ENCODE measurements at places on chromosomes 2 and 18. TPM values are rescaled to one million over a fixed set of nuclear protein-coding genes. Genes with fewer than 3 reads are reported as not detected.

DNA sequence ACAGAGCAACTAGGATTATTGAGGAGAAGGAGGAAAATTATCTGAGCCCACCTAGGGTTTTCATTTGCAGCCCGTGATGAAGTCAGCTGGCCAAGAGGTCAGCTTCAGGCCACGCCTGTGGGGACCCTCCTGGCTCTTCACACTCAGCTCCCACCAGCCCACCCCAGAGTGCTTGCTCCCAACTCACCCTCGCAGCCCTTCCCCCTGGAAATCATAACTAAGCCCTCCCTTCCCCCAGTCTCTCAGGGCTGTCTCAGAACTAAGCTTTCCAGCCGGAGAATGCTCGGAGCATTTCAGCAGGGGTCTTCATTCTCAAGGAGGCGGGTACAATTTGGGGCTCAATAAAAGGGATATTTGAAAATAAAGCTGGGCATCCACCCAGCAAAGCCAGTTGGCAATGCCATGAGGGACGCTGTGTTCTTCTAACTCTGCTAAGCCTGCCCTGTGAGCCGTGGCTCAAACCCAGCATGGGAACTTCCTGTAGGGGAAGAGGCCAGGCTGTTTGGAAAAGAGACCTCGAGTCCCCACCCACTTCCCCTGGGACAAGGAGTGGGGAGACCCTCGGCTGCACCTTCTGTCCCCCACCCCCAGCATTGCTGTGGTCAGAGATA is 194.9 kb downstream of the CTIF start:
- no peak for DNase-seq

DNA sequence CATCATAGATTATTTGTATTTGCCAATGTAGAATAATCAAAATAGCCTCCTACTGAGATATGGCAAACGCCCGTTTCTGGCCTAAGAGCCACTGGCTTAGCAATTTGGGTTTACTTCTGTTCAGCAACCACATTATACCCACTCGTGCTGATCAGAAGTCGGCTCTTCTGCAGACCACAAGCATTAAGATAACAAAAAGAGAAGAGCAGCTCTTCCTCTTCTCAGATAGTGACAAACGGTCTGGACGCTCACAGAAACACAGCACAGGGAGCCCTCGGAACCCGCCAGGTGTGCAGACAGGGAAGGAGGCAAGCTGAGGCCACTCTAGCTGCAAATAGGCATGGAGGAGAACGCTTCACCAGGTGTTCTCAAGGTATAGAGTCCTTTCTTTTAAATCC is 164.0 kb downstream of the HDAC4 start:
- DNase-seq = no peak

The KIF1A gene
- 1.6 TPM for total RNA-seq

- no peak for DNase-seq
These were observed 341.0 kb downstream of the MEIS1 start for GRCh38 chr2:66775730-66776422.

The TTN gene
- total RNA-seq = 0.83 TPM

The PER2 gene
- total RNA-seq = 12.9 TPM

DNA sequence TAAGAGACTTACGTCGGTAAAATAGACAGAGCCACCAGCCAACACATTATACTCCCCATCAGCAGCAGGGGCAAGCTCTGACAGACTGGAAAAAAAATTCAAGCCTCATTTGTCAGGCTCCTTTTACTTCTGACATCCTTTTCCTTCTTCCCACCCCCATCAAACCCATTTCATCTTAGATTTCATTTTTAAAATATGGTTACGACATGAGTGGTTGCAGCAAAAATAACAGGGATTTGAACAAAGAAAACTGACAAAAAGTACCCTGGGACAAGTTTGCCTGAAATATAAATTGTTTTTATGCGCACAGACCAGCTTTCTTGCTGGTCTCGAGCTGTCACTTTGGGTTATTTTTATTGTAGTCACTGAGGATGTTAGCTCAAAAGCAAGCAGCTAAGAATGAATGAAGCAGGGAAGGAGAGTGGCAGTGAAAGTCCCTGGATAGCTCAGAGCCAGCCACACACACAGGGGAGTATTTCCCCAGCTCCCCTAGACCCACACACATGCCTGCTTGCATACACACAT is 30.7 kb upstream of the LINC00305 start:
- no peak for DNase-seq

DNA sequence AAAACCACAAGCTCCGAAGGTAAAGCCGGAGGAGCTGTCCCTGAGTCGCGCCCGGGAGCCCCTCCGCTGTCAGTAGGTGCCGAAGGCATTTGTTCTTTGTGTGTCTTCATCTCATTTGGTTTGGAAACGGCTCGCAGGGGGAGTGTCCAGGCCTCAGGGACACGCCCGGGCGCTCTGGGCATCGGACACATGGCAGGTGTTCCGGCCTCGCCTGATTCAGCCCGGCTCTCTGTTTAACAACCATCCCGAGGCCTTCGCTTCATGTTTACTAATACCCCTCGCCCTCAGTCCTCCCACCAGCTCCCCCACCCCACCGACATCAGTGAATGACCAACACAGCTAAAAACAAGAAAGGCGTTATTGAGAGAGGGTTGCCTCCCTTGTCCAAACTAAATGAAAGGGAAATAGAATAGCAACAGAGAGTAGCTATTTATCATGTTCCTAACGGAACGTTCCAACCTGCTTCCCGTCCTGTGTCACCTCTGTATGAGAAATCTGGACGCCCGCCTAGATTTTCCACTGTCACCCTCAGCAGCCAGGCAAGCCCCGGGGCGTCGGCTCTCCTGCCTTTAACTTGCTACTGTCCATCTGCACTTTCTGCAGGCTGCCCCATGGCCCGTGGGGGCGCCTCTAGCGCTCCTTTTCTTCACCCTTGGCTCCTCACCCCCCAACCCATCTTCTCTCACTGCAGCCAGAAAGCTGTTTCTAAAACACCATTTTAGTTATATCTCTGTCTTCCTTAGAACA is 73.9 kb downstream of the MYCN start:
- DNase-seq = no peak

- no peak for DNase-seq
These were observed 4.1 kb downstream of the RHBDD1 start for GRCh38 chr2:226839951-226840350.

DNA sequence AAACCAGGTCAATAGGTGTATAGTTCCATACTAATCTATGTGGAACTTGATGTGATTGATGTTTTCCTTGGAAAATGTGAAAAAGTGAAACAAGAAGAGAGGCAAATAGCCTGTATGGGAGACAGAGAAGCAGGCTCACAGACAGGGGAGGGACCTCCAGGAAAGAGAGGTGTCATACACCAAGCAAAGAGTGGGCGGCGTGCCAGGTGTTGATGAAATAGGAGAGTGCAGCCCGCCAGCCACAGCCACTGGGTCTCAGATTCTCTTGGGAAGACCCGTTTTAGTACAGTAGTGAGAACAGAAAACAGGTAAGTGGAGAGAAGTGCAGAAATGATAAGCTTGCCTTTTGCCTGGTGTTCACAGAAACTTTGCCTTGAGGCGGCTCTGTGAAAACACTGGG is 301.9 kb downstream of the ZNF407 start:
- DNase-seq = no peak

DNA sequence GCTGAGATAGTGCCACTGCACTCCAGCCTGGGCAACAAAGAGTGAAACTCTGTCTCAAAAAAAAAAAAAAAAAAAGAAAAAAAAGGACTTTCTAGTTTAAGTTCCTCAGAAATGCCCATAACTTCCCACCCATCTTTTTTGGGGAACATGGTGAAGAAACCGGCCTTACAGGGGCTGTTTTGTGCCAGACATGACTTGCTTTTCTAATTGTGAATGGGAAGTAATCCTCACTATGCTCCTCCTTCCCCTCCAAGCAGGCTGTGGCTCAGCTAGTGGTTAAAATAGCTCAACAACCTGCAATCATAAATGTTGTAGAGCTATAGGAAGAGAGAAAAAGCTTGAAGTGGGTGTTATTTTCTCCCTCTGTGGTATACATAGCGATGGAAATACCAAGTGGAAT is 34.1 kb upstream of the OLA1 start:
- no peak for DNase-seq

DNA sequence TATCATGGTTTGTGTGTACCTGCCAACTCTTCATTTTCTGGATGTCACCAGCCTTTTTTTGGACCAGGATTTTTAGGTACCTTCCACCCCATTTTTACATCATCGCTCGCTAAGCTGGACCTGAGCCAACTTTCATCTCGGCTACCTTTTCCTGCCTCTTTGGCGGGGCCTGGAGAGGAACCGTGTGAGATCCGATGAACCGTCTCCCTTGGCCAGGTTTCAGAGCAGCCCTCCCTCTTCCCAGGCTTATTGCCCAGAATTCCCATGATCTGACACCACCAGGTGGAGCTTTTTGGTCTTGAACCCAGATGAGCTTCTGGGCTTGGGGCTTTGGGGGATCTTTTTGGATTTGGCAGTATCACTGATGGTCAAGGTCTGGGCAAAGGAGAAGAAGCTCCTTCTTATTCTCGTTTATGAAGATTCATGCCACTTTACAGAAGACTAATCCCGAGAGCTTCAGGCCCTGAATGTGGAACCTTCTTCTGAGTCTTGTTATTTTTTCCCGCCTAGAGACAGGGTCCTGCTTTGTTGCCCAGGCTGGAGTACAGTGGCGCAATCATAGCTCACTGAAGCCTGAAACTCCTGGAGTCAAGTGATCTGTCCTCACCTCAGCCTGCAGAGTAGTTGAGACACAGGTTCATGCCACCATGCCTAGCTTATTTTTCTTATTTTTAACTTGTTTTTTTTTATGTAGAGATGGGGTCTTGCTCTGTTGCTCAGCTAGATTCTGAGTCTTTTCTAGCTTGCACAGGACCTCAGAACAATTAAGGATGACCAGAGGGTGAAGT is 50.4 kb downstream of the GATA6 start:
- no peak for DNase-seq

DNA sequence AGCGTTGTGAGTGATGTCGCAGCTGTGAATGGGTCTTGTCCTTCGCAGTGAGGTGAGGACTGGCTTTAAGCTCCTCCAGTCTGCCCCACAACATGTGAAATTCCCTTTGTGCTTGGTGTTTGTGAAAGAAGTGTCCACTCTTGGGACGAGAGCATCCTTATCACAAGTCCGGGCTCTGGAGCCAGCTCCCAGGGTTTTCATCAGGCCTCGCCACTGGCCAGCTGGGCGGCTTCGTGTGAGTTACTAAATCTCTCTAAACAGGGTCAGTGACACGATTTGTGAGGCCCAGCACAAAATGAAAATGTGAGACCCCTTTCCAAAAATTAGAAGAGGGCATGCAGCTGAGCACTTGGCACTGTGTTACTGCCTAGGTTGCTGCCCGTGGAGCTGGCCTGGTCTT is 115.9 kb downstream of the VAPA start:
- no peak for DNase-seq

The DTNA gene
- not detected for total RNA-seq

DNA sequence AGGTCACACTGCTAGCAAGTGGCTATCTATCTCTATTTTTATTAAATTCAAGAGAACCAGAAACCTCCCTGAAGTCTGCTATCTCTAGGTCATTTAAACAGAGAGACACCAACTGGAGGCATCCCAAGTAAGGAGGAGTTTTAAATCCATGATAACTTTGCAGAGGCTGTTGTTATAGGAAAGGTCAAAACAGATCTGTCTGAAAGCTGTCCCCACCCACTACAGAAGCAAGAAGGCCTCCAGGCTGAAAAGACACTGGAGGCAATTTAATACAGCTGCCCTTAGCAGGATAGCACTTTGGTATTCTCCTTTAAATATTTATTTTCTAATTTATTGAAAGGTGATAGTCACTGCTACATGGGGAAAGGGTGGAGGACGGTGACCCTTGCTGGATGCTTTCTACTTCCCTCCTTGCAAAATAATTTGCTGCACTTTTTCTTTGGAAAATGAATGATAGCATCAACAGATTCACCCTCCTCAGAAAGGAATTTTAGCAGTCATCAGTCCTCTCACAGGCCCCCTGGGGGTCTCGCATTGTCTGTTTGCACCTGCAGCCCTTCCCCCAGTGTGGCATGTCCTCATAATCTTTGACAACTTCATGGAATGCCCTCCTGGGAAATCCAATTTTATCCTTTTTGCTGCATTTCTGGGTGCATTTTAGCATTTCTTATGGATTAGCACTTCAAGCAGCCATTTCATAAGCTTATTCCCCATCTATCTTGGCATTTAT is 429.5 kb upstream of the TNP1 start:
- no peak for DNase-seq

- no peak for DNase-seq
These were observed 438 bp downstream of the PSMA8 start for GRCh38 chr18:26134107-26134506.

DNA sequence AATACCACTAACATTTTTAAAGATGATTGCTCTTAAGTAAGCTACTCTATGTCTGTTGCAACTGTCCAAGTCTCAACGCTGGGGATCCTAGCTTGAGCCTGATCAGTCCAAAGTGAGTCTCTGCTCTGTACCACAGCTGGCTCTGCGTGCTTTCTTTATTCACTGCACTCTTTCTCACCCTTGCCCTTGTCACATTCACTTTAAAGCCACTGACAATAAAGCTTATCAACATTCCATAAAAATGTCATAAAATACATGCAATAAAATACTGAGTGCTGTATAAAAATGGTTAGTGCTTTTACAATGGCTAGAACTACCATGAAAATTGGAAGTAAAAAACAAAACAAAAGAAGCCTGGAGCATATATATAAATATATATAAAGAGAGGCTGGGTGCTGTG is 45.5 kb upstream of the LRRTM4 start:
- no peak for DNase-seq

DNA sequence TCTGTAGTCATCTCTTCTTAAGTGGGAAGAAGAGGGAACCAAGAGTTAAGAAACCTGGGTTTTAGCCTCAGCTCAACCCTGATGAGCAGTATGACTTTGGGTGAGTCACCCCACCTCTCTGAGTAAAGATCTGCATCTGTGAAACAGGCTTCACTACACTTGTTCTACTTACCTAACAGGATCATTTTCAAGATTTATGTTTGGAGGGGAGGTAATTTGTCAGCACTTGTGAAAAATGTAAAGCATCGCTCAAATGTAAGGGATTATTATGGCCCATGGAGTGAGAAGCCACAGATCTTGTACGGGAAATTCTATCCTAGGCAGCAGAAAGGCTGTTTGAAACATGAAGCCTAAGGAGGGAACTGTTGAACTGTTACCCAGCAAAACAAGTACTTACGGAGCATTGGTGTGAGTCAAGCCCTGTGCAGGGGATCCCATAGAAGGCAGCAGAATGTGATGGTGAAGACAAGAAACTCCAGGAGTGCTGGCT is 160.6 kb downstream of the PRKCE start:
- DNase-seq = no peak

GRCh38 chr2:180523621-180524340 is 456.6 kb upstream of the UBE2E3 start:
- no peak for DNase-seq

DNA sequence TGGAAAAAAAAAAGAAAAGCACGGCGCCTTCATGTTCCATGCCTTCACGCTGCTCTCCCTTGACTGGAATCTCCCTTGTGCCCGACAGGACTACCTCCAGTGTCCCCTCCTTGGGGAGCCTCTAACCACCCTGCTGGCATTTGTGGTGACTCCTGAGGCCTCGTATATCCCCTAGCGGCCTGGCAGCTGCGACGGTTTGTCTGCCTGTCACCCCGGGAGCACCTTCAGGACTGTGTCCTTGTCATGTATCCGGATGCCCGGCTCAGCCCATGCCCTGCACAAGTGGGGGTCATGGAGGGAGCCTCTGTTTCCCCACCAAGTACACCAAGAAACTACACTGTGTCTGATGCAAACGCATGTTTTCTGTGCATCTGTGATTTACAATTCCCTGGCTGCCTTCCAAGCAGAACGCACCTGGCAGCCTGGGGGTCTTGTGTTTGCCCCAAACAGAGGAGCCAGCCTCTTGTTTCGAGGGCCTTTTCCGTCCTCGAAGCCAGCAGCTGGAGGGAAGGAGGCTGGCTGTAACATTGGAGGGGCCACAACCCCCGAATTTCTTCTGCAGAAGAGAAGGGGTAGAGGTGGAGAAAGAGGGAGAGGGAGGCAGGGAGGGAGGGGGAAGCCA is 18.9 kb downstream of the TWIST2 start:
- DNase-seq = no peak

The TXNDC2 gene
- not detected for total RNA-seq

GRCh38 chr2:214127571-214127970 is 283.3 kb upstream of the VWC2L start:
- no peak for DNase-seq
